HuH-7.5 (cell line): ENCODE measurements at places on chromosomes 2 and 18.

DNA sequence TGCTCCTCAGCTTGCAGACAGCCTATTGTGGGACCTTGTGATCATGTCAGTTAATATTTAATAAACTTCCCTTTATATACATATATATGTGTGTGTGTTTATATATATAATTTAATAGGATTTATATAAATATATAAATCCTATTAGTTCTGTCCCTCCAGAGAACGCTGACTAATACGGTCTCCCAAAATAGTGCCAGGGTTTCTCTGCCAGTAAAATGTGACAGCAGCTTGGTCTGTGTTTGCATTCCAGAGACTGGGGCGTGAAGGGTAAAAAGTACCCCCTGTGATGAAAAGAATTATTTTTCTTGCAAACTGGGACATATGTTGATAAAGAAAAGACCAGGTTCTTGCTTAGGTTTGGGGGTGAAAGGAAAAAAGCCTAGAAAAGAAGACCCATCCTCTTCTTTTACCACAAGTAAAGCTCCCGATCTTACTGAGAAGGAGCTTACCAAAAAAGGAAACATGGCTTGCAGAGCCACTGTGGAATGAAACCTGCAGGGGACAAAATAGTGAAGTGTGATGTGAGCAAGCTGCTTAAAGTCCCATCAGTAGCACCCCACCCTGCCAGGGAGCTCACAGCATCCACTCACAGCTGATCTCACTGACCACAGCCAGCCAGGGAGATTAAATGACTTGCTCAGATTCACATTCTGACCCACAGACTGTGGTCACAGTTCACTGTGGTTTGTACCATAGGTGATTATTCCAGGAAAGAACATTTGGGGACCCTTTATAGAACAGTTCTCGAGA lies 110.9 kb upstream of the RMP24 start:
- no peak for DNase-seq

DNA sequence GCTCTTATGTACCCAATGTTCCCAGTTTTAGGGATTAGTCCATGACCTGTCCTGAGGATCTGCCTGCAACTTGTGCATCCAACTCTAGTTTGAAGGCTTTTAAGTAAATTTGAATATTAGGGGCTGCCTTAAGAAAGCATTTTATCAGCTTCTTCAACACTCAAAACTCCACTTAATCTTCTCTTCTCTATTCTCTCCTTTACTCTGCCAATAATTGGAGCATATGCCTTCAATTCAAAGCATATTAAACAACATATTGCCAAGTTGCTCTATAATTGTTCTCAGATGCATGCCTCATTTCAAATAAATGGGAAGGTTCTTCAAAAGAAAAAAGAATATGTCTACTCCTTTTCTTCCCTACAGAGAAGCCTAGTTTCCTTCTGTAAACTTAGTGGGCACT lies 84.8 kb upstream of the NCKAP5 start:
- DNase-seq = no peak

GRCh38 chr2:174036825-174037224 lies 71.7 kb upstream of the SP3 start:
- DNase-seq = no peak

DNA sequence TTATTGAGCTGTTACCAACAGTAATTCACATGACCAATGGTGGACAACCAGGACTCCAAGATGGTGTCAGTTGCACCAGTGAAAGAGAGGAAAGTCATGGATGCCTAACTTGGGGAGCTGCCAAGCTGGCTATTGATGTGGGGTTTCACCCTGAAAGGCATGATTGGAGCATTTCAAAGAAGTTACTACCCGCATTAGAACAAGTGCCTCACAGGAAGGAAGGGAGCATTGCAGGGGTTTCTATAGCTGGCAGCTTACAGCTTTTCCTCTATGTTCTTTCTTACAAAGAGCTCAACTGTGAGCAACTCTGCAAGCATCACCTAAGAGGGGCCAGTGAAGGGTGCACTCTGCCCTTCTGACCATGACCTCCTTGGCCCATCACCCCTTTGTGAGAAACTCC lies 93.1 kb downstream of the TNFRSF11A start:
- DNase-seq = no peak

- DNase-seq = no peak
These were observed 110.1 kb downstream of the MCFD2 start for GRCh38 chr2:46805401-46805951.

DNA sequence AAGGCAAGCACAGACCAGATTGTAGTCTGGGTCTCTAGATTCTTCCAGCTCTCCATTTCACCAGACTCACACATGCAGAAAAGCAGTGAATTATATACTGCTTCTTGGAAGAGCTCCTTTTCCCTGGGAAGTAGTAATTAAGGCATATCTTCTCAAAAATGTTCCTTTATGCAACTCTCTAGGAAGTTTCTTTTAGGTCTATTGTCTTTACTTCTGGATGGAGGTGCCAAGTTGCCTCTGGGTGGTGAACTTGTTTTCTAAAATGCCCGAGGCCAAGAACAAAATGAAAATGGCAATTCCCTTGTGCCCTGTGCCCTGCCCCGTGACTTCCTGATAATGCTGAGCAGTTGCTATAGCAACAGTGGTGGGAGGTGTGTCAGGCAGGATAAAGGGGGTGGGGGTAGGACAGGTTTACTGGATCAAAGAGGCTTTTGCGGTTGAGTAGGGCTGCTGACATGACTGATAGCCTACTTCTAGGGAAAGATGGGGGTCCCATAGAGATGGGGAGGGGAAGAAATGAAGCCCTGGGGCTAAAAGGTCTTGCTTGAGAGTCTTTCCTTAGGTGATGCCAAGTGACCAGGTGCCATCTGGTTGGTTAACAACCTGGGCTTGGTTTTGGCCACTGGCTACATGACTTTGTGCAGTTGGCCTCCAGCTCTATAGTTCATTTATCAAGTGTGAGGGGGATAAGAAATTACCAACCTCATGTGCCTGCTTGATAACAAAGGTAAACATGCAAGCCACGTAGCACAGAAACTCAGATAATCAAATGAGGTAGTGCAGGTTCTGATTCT lies 11.8 kb downstream of the IGFBP2 start:
- no peak for DNase-seq

GRCh38 chr2:95109260-95109659 lies 12.3 kb downstream of the MRPS5 start:
- no peak for DNase-seq

GRCh38 chr2:221750316-221750715 lies 178.2 kb upstream of the EPHA4 start:
- no peak for DNase-seq

GRCh38 chr2:62142054-62142453 lies 53.9 kb upstream of the B3GNT2 start:
- DNase-seq = no peak

DNA sequence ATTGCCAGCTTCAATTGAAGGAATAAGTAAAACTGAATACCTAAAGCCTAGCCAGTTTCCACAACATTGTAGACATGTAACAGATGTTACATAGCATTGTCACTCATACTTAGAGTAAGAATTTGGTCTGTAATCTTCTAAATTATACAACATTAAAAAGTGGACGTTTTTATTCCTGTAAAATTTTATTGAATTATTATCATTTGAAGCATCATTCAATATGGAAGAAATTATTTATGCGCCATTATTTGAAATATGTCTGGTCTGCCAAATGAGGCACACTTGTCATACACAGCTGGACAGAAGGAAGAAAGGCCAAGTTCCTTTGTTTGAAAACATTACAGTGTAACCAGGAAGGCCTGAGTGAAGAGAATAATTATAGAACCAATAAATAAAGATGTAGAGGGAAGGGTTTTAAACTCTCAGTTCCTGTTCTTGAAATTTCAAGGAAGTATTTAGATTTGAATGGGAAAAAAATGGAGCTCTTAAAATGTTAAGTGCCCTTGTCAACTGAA lies 575.5 kb downstream of the LRRTM4 start:
- DNase-seq = no peak

DNA sequence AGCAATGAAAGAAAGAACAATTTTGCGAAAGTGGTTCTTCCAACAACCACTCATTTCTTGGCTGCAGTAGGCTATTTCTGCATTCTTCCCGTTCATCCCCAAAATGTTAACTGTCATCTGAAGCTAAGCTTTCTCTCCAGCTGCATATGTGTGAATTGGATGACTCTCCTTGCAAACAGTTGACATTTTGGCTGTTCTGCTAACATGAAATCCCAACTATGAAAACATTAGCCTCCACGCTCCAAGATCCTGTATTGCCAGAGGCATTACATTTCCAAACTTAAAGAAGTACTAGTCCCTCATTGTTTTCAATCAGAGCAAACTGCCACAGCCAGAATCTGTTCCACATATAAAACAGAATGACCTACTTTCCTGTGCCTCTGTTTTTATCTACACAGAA lies 88.5 kb downstream of the TGIF1 start:
- no peak for DNase-seq

GRCh38 chr2:217035967-217036366 lies 176.1 kb upstream of the TNP1 start:
- no peak for DNase-seq

DNA sequence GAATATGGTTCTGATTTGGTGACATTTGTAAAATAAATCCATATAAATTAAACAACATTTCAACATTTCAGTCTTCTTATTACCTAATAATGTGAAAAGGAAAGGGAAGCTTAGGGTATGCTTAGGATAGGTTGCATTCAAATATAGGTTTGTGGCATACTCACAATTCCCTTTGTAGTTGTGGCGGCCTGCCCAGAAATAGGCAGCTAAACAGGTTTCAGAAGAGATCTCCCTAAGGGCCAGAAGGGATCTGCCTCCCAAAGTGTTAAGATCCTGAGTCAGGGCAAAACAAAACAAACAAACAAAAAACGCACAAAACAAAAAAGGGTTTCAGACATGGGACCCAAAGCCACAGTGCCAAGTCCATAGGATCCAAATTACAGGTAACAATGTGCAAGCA lies 41.4 kb upstream of the TCF7L1 start:
- DNase-seq = no peak

DNA sequence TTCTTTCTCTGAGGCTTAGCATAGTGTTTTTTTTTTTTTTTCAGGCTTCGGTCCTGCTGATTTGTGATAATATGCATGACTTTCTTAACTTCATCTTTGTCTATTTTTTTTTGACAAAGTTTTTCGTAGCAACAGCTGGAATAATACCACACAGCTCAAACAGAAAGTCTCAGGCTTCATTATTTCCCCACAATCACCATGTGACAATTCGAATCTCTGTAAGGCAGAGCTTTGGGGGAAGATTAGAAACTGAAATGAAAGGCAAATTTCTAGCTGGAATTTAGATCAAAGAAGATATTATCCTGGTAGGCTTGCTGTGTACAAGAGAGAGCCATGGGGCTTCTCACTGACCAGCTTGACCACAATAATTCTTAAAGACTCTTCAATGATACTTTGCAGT lies 12.2 kb upstream of the CD28 start:
- DNase-seq = no peak

- DNase-seq = no peak
These were observed 404.4 kb upstream of the MEIS1 start for GRCh38 chr2:66030553-66030952.

DNA sequence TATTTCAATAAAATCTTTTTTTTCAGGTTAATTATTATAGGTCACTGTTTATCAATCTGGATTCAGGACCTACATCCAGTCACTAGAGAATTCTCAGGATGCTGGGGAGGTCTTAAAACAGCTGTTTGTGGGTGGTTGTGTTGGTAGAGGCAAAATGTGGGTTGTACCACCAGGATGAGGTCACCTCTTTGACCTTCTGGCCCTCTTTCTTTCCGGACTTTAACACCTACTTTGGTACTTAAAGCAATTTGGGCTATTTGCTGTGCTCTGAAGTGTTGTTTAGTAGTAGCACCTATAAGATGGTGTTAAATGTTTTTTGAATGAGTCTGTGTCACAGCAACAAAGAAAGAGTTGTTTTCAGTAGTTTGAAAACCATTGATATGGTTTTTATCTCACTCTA lies 14.6 kb downstream of the EML4 start:
- DNase-seq = no peak

GRCh38 chr2:86022661-86023365 lies 82.9 kb downstream of the POLR1A start:
- peak; percentile 35 for DNase-seq

- DNase-seq = no peak
These were observed 71.4 kb downstream of the KCMF1 start for GRCh38 chr2:85042330-85042729.

GRCh38 chr2:161412346-161412745 lies 3.8 kb upstream of the TBR1 start:
- no peak for DNase-seq

DNA sequence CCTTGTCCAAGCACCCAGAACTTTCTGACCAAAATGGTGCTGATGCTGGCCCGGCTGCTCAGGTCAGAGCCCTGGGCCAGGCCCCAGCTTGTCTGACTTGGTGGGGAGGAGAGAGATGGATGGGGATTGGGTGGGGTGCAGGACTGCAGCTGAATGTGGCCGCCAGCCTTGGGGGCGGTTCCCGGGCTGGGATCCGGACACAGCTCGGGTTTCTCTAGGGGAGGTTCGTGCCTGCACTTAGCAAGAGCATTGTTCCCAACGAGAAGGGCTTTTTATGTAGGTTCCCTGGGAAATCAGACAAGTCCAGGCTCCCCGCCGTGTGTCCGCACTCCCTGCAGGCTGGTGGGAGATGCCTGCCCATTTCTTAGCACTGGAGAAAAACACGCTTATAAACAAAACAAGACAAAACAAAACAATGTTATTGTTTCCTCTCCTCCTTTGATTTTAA lies 50.5 kb upstream of the HS6ST1 start:
- DNase-seq = no peak

- DNase-seq = no peak
These were observed 54.3 kb downstream of the INPP5D start for GRCh38 chr2:233114421-233114861.

- no peak for DNase-seq
These were observed 491.0 kb upstream of the NXPH2 start for GRCh38 chr2:139271149-139271548.

DNA sequence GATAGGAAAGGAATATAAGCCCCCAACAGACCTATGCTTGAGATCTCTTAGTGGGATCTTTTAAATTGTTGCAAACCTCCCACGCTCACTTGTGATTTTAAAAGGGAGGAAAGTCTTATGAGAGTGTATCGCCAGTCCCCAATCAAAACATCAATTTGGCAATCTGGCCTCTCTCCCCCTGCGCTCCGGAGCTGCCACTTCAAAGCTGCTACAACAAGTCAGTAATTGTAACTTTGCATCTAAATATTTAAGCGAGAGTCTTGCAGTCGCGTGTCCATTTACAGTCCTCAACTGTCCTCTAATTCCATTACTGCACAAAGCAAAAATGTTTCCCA lies 8.4 kb downstream of the PAX3 start:
- DNase-seq = no peak
